Fibroblast of skin of left quadriceps (primary cell): ENCODE measurements at places on chromosomes 5 and 9.

- DNase-seq: no peak
Measured at GRCh38 chr9:20199111-20199510, 410.3 kb upstream of the SLC24A2 start.

DNA sequence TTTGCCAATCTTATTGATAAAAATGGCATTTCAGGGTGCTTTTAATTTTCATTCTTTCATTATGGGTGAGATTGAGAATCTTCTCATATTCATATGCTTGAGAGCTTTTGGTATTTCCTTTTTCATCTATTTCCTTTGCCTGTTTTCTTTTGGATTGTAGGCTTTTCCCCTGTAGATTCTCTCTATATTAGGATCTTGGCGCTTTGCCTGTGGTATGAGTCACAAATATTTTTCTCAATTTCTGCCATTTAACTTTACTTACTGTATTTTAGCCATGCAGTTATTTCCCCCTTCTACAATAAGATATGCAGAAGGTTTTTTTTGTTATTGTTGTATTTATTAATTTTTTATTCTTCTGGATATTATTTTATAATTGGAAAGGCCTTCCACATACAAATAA lies 21.5 kb upstream of the KLF9 start:
- peak; percentile 81 for DNase-seq

DNA sequence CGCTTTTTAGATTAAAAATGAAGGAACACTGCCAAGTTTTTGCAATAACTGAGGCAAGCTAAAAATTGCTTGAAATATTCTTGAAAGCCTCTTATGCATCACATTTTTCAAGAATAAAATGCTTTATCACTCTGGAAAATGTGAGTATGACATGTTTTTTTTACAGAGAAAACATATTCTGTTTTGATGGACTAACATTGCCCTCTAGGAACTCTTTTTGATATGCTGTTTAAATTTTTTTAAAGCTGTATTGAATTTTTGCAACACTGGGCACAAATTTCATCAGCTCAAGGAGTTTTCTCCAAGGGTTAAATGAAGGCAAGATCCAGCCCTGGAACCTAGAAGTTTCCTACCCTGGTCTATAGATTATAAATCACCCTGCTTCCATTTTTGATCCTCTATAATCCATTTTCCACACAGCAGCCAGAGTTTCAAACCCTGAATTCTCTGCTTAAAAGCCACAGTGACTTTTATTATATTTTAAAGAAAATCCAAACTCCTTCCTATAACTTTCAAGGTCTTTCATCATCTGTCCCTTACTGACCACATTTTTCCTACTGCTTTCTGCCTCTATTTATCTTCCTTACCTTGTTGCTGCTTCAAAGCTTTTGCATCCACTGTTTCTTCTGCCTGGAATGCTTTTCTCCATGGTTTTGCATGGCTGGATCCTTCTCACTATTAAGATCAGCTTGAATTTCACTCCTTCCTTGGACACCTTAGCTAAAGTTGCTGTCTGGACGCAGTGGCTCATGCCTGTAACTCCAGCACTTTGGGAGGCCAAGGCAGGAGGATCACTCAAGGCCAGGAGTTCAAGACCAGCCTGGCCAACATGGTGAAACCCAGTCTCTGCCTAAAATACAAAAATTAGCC lies 60.9 kb downstream of the IL31RA start:
- DNase-seq: peak; percentile 57

GRCh38 chr5:141878186-141878710 lies at the start of gene PCDH1:
TSS of gene PCDH1 (minus strand) at chr5:141878410. CDS start at chr5:141878262, 148 bp downstream.
- DNase-seq: no peak

GRCh38 chr5:177531209-177531940 lies 14.6 kb upstream of the DDX41 start:
- no peak for DNase-seq

DNA sequence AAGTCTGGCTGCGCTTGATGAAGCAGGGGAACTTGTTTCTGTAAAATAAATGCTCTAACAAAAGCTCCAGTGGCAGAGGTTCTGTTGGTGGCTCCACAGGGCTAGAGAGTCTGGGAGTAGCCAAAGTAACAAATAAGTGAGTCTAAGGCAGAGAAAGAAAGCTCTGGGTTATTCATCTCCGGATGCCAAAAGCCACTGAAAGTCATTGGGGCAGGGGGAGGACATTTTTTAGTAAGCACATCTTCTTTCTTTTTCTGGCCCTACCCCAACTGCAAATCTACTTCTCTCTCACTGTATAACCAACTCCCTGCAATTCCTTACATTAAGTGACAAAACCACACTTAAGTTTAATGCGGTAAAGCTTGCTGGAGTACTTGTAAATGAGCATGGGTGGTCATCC lies 141.6 kb downstream of the INSYN2B start:
- DNase-seq: no peak

- no peak for DNase-seq
Measured at GRCh38 chr9:127492616-127493015, 41.3 kb downstream of the LRSAM1 start.

GRCh38 chr5:56624751-56625150 lies 190.6 kb upstream of the MAP3K1 start:
- no peak for DNase-seq

GRCh38 chr5:109053995-109054417 lies 306.3 kb downstream of the FER start:
- peak; percentile 91 for DNase-seq

DNA sequence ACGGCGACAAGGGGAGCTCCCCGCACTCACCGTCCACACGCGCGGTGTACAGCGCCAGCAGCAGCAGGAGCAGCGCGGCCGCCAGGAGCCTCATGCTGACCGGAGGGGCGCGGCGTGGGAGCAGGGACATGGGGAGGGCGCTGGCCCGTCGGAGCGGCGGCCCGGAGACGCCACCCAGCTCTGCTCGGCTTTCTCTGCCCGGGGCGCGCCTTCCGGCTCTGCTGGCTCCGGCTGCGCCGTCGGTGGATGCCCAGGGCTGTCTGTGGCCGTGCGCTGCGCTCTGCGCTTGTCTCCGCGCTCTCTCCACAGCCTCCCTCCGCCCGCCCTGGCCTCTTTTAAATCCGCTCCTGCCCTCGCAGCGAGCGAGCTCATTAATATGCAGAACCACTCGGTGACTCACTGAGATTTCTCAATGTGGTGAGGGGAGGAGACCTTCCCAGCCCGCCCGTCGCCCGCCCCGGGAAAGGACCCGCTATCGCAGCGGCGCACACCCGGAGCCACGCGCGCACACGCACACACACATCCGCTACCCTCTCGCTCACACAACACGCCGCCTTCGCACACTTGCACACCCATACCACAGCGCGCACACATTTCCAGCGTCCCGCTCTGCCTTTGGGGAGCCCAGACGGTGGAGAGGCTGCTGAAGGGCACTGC lies at the start of gene CXCL14:
TSS of gene CXCL14 (minus strand) at position 307 of the 657 bp plus-strand sequence. CDS start at position 94, 213 bp downstream.
- peak; percentile 64 for DNase-seq

DNA sequence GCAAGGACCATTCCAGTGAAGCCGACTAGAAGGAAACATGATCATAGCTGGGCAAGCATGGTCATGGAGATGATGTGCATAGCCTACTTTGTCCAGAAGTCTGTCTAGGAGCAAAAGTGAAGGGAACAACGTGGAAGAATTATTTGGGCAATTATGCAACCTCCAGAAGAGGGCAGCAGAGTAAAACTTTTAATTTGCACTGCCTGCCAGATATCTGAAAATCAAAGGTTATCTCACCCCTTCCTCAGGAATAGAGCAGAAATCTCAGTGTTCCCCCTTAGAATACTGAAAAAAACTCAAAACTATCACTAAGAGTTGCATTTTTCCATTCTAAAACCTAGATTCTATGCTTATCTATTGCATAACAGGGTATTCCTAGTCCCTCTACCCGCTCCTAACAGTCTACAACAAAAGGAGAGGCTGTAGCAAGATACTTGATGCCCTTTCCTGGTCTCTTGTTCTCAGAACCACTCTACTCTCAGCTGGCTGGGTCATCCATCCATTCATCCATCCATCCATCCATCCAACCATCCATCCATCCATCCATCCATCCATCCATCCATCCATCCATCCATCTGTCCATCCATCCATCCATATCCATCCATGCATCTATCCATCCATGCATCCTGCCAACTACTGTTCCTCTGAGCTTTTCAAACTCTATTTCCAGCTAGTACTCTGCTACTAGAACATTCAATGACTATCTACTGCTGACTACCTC lies 8.4 kb upstream of the SETD9 start:
- DNase-seq: peak; percentile 17

GRCh38 chr5:7828269-7828668 lies 22.7 kb downstream of the CFAP90 start:
- no peak for DNase-seq

GRCh38 chr5:144390133-144390532 lies 219.5 kb downstream of the KCTD16 start:
- DNase-seq: no peak

DNA sequence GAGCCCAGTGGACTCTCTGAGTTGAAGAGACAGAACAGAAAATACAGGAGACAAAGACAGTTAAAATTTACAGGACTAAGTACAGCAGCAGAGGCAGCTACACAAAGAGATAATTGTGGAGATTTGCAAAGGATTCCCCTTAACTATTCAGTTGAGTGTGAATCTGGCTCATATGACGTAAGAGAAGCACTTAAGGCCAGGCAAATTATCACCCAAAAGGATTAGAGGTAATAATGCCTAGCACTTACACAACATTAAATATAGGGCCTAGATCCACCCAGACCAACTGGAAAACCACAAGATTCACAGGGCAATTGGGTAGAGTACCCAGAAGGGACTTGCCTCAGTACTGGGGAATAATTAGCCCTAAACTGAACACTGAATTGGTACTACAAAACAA lies 41.3 kb downstream of the ADAMTS6 start:
- DNase-seq: no peak

- DNase-seq: no peak
Measured at GRCh38 chr5:19240170-19240569, 747.8 kb downstream of the CDH18 start.

DNA sequence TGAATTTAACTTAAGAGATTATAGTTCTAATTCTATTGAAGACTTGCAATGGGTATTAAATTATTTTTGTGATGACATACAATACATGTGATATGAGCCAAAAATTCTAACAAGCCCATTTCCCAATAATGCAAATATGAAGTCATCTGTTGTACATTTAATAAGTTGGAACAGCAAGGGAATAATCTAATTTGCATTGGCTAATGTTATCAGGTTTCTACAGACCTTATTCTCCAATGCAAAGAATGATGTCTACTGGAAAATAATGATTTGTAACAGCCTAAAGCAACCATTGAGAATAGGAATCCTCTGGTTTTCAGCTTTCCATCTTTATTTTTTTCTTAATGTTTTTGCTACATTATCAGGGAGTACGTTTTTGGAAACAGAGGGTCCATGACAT lies 89.1 kb upstream of the MINAR2 start:
- no peak for DNase-seq

- peak; percentile 4 for DNase-seq
Measured at GRCh38 chr5:64165500-64166200, at the start of gene RNF180. TSS of gene RNF180 (plus strand) at chr5:64165843. CDS start at chr5:64200808, 34,965 bp downstream.

GRCh38 chr9:79395755-79396154 lies 176.0 kb upstream of the TLE4 start:
- no peak for DNase-seq

- DNase-seq: no peak
Measured at GRCh38 chr5:168187614-168188013, 103.8 kb upstream of the WWC1 start.

- DNase-seq: no peak
Measured at GRCh38 chr5:83472213-83472507, 616 bp downstream of the VCAN start.

DNA sequence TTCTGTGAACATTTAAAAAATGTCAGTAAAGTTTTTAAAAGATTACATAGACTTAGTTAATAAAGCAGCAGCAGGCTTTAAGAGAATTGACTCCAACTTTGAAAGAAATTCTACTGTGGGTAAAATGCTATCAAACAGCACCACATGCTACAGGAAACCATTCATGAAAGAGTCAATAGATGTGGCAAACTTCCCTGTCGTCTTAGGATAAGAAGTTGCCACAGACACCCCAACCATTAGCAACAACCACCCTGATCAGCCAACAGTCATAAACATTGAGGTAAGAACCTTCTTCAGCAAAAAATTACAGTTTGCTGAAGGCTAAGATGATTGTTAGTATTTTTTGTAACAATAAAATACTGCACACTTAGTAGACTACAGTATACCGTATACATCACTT lies 278.2 kb downstream of the CSNK1G3 start:
- no peak for DNase-seq

GRCh38 chr9:26308328-26308727 lies 584.3 kb downstream of the CAAP1 start:
- no peak for DNase-seq

DNA sequence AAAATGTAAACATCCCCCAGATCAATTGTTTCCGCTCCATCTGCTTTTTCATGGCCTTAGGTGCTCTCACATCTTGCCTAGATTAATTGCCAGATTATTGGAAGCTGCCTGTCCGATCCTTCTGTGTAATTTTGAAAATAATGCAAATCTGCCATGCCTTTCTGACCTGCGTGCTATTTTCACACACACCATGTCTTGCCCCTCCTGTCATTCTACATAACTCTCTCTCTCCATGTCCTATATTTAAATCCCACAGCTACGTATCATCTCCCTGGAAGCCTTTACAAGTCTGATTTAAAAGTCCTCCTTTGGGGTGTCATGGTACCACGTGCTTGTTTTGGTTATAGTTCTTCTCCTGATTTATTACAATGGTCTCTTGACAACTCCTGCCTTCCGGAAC lies 247.6 kb upstream of the ELAVL2 start:
- no peak for DNase-seq

DNA sequence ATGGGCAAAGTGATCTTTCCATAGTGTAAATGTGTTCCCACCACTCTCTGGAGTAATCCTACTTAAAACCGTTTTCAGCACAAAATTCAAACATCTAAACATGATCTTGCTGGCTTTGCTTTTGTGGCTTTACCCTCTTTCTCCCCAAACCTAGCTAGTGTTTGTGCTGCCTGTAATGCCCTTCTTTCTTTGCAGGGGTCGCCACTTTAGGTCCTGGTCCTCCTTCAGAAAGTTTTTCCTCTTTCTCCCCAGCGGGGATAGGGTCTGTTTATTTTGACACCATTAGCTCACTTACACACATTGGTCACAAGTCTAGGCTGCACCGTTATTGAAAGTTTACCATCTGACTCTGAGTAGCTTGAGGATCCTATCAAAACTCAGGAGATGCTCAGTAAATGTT lies 736 bp upstream of the HSD17B4 start:
- no peak for DNase-seq

DNA sequence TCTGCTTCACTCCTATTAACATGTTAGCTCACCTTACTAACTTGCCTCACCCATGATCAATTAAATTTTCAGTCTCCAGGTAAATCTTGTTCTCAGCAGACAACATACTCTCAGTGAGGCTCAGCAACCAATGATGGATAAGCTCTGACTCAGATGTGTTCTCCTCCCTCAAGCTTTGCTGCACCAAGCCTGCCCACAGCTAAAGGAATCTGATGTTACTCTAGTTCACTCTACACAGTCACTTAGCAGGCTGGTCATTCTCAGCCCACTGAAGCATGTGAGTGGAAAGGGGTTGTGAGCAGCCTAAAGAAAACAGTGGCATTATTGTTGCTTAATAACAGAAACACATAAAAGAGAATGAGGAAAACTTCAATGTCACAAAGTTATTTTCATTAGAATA lies 37.3 kb upstream of the CTNND2 start:
- no peak for DNase-seq

- no peak for DNase-seq
Measured at GRCh38 chr5:76162335-76162734, 79.2 kb downstream of the SV2C start.

GRCh38 chr9:83062651-83063527 lies at the start of gene RASEF:
TSS of gene RASEF (minus strand) at chr9:83063142. CDS start at chr9:83062867, 275 bp downstream.
- DNase-seq: no peak

GRCh38 chr5:5158472-5158895 lies 18.4 kb downstream of the ADAMTS16 start:
- DNase-seq: no peak
